ENCODE measurements at places on chromosomes 1 and 21.

- no peak for DNase-seq
Measured at GRCh38 chr1:245453541-245453940, 298.8 kb downstream of the KIF26B start.

- no peak for DNase-seq
Measured at GRCh38 chr1:10821388-10821787, 24.9 kb upstream of the CASZ1 start.

DNA sequence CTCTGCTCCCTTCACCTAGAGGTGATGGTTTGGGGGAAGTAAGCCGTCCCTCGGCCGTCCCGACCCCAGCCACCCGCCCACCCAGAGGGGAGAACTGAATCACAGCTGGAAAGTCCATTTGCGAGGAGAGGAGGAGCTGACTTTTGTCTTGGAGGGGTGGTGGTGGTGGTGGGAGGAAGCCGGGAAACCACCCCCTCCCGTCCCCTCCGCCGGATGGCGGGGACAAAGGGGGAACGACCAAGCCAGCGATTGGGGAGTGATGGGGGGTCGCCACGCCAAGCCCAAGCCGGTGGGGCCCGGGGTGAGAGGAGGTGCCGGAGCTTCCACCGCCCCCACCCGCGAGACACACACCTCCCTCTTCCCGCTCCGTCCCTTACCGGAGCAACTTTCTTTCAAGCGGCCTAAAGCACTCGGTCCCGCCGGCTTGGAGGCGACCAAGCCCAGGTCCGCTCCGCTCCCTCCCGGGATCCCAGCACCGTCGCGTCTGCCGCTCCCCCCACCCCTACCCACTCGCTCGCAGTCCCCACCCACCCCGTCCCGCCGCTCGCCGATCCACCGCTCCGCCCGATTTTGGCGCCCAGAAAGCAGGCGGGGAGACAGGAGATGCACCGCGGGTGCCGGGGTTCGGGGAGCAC, 540 bp downstream of the ARHGEF2 start:
- DNase-seq: peak; percentile 33

GRCh38 chr1:38029685-38030511, 16.7 kb downstream of the POU3F1 start:
- DNase-seq: no peak

GRCh38 chr1:52436817-52437216, 32.4 kb downstream of the PRPF38A start:
- no peak for DNase-seq

- DNase-seq: no peak
Measured at GRCh38 chr1:58919959-58920321, 136.1 kb upstream of the JUN start.

- DNase-seq: no peak
Measured at GRCh38 chr1:204001166-204001901, 71.6 kb upstream of the SOX13 start.

DNA sequence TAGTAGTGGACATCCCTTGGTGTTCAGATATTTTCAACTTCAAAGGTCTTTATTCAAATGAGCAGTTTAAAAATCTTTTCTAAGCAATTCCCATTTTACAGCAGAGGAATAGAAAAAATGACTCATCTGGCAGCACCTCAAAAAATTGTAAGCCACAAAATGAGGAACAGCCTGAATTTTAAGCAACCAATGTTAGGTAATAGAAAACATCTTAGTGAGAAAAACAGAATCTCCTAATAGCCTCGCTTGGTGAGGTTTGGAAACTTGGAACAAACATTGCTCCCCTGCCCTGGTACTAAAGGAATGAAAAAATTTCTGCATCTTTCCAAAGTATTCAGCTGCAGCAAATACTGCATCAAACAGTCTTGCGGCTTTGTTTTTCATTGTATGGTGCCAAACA, 264.4 kb downstream of the NTNG1 start:
- no peak for DNase-seq

DNA sequence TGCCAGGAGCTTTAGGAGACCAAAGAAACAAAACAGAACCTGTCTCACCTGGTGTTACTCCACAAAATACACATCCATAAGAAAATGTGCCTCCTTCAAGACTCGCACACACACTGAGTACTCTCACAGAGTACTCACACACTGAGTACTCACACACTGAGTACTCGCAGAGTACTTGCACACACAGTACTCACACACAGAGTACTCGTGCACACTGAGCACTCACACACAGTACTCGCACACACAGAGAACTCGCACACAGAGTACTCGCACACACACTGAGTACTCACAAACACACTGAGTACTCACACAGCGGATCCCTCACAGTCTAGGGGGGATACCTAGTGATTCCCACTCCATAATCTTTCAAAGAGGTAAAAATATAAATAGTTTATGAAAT, 40.3 kb downstream of the PCSK9 start:
- no peak for DNase-seq

DNA sequence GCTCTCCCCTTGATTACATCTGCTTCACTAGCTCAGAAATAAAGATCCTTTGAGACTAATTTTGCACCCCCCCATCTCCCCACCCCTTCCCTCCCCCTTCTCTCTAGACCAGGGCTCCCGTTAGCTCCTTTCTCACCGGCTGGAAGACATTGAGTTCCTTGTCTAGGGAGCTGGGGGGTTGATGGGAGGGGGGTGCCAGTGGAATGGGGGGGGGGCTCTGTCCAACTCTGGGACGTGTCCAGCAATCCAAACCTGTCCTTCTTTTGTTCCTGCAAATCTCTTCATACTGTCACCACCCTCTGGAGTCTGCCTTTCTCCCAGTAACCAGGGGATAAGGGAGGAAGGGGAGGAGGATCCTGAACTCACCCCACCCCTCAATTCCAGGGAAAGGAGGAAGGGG, 61.9 kb downstream of the RHBG start:
- DNase-seq: no peak

GRCh38 chr1:5140136-5140535, 485.7 kb downstream of the AJAP1 start:
- no peak for DNase-seq

DNA sequence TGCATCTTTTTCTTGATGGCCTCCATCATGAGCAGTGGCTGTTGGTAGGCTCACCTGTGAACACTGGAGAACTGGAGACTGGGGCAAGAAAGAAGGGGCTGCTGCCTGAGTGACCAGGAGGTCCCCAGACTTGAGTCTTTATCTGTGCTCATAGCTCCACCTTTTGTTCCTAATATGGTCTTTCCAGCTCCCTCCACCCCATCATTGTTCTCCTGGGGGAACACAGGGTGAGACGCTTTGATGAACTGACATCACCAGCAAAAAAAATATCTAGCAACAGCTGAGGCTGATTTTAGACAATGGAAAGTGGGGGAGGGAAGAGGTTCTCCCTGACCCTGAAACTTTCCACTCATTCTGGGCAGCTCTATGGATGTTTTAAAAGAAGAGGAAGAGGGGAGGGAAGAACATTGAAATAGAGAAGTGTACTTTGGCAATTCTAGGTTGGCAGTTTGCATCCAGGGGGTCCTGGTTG, at the start of gene TPM3:
Gene TPM3, minus strand, starts transcription at position 111 of the 472 bp plus-strand sequence. Its CDS starts 82 bp downstream, at position 29.
- no peak for DNase-seq

DNA sequence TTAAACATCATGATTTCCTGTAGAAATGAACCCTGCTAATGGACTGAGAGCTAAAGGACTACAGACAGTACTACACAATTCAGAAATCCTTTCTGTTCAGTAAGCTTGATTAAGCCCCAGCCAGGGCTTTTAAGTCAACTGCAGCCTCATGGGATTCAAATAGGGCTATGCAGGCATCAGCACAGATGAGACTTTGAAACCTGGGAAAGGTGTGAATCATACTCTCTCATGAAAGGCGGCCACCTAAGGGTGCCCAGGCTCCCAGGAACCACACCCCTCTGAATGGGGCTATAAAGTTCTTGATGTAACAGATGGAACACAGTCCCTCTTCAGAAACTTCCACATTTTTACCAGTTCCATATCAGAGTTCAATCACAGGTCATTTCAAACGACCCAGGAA, 7.6 kb downstream of the SIPA1L2 start:
- DNase-seq: no peak

- no peak for DNase-seq
Measured at GRCh38 chr1:212286556-212287131, 1.4 kb downstream of the PPP2R5A start.

DNA sequence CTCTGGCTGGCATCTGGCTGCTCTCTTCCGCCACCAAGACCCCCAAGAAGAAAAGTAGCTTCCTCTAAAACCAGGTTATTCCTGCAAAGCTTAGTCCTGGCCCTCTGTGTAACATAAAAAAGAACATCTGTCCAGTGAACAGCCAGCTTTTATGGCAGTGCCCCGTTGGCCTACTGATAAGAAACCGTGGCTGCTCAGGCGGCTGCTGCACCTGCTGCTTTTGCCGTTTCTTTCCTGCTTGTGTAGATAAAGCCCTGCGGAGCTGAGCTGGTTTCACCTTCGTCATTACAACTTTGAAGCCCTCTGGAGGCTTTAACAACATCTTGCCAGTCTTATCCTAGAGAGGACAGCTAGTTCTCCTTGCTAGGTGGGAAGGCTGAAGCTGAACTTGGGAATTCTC, 20.5 kb downstream of the ELAPOR1 start:
- DNase-seq: no peak

DNA sequence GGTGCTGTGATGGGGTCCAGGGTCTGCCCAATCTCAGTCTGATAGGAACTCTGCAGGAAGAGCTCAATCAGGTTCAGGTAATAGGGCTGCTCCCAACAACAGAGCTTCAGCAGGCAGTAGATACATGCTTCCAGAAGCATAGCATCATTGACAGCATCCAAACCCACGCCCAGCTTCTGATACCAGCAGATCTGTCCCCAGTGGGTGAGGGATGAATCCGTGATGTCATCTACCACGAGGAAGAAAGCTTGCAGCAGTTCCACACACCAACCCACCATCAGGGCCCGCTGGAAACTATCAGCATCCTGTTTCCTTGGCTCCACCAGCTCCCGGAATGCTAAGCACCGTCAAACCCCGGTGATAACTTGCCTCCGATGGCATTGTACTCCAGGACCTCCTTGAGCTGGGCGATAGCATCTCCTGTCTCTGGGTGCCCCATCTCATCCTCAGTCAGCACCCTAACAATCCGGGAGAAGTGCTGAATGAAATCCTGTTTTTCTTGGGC, 14.7 kb downstream of the NEK2 start:
- no peak for DNase-seq

DNA sequence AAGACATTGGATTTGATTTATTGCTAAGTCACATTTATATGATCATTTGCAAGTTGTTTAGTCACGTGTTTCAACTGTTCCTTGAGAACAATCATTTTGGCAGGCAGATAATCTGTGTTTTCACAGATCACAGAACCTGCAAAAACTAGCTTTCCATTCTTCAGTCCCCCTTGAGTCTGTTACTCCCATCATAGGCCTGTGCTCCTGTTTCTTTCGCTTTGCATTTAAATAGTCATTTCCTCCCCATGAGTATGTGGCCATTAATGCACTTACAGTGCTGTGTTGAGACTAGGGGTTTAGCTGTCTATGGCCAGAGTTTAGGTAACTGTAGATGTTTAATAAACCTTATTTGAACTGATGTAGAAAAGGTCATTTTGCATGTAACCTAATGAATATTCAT, 214.5 kb downstream of the PATJ start:
- no peak for DNase-seq

GRCh38 chr1:6207075-6207885, 1.4 kb downstream of the RNF207 start:
- no peak for DNase-seq

DNA sequence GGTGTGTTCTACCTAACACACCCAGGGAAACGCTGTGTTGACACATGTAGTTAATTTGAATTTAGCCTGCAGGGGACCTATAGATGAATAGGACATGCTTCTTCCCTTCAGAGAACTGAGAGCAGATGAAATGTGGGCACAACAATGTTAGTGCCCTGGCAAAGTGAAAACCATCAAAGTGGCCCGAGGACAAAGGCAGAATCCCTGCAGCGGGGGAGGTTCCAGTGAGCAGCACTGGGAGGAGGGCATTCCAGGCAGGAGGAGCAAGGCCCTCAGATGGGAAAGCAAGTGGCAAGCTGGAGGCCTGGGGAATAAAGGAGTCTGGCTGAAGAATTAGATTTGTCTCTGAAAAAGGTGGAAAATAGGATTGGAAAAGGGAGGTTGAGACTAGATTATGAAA, 37.2 kb downstream of the C1orf94 start:
- no peak for DNase-seq

GRCh38 chr1:53408013-53408754, 51.0 kb upstream of the DMRTB1 start:
- DNase-seq: no peak

GRCh38 chr1:64171797-64172281, 31.6 kb upstream of the UBE2U start:
- peak; percentile 4 for DNase-seq

- peak; percentile 69 for DNase-seq
Measured at GRCh38 chr1:117339866-117340700, 27.2 kb upstream of the MAN1A2 start.

GRCh38 chr21:42102076-42102475, 31.0 kb downstream of the UMODL1 start:
- DNase-seq: no peak

GRCh38 chr1:59138402-59138801, 158.5 kb upstream of the FGGY start:
- no peak for DNase-seq

DNA sequence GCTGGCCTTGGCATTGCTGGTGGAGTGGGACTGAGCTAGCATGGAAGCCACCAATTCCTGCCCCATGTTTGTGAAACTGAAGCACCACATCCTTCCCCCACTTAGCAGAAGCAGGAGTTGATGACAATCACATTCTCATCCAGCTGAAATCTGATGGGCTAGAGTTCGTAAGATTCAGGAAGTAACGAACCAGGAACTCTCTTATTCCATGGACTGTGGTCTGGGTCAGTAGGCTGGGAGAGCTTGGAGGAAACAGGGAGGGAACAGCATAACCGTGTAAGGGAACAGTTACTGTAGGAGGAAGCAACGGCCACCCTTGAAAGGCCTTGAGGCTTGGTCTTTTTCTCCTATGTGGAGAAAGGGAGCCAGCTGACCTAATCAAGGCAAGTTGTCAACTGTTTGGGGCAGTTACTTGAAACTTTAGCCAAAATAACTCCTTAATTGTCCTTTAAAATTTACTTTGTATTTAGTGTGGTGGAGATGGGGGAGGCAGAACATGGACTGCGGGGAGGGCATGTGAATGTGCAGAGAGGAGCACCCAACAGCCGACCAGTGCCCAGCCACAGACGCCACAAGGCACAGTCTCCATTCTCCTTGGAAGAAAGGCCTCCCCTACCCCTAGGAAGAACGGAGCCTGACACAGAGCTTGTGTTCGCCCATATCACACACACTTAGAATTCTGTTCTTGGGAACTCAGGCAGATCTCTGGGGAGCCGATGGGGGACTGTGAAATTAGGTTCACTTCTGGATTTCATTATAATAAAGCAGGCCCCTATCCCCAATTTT, 2.0 kb upstream of the COQ8A start:
- no peak for DNase-seq

DNA sequence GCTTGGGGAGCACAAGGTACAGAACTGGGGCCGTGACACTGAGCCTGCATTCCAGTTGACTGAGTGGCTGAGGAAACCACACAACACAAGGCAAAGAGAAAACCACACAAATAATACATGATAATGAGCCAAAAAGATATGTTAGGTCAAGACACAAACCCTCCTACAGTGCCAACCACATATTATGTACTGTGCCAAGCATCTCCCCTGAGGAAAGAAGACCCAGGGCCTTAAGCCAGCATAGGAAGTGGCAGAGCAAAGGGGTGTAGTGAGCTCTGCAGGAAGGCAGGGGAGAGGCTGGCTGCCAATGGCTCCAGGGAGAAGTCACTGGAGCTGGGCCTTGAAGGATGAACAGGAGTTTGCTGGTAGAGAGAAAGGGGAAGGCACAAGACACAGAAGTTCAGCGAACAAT, 28.2 kb downstream of the CTNNBIP1 start:
- no peak for DNase-seq

GRCh38 chr1:52474807-52475206, 70.4 kb downstream of the PRPF38A start:
- no peak for DNase-seq

- no peak for DNase-seq
Measured at GRCh38 chr21:45724345-45724961, 80.9 kb downstream of the PCBP3 start.
